ENCODE measurements at places on chromosomes 16 and 17.
A peak's percentile ranks its signal among the peaks of the same experiment; 100 is the strongest.

DNA sequence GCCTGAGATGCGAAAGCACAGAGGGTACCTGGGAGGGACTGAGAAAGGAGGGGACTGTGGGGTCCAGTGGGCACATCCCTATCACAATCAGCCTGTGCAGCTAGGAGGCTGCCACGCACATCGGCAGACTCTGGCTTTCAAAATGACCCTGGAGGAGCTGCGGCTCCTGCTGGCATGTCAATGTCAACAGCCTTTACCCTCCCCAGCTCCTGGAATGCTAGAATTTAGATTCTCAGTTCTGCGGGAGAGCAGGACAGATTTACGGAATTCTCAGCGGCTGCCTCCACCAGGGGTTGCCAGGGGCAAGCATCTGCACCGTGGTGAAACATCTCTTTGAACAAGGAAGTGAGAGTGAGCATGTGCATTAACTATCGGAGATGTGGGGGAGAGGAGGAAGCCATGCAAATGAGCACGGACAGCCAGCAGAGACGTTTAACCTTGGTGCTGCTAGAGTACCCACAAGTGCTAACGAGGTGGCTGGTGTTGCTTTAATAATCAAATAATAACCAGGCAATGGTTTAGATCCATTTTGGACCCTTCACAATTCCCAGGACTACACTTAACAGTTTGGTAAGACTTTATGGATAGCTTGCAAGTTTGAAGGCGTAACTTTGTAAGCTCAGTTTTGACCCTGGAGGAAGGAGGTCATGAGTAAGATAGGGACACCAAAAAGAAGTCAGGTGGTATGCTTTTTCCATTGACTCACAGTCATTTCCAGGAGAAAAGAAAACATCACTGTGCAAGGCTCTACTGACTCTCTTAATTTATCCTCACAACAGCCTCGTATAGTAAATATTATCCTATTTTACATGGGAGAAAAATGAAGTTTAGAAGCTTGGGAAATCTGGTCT lies 54.1 kb downstream of the XYLT1 start:
- DNase-seq: no peak

- no peak for DNase-seq
Observed at GRCh38 chr17:8944083-8944482, 21.4 kb downstream of the PIK3R5 start.

DNA sequence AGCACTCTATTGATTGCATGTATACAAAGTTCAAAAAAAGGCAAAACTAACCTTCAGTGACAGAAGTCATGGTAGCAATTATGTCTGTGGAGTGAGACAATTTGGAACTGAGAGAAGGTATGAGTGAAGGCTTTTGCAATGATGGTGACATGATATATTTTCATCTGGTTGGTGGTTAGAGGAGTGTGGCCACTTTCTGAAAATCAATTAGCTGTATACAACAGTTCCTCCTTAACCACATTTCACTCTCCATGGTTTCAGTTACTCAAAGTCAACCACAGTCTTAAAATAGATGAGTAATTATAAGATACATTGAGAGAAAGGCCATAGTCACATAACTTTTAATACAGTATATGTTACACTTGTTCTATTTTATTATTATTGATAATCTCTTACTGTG lies 26.2 kb downstream of the ADAMTS18 start:
- no peak for DNase-seq

DNA sequence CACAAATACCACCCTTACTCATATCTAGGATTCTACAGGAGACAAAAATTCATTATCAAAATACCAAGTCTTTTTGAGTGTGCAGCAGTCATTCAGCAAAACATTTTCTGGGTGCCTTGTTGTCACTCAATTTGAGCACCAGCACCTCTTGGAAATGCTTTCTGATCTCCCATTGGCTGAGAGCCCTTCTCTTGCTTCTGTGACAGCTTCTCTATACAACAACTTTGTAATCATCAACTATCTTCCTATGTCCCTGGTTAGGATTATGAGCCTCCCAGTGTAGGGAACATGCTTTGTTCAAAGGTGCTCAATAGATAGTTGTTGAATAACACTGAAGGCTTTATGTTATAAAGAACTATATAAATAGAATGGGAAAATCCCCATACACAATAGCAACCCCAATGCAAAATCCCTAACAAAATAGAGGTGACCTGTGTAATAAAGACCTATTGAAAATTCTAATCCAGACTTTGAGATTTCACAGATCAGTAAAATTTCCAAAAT lies 10.3 kb upstream of the RAB11FIP4 start:
- DNase-seq: no peak

DNA sequence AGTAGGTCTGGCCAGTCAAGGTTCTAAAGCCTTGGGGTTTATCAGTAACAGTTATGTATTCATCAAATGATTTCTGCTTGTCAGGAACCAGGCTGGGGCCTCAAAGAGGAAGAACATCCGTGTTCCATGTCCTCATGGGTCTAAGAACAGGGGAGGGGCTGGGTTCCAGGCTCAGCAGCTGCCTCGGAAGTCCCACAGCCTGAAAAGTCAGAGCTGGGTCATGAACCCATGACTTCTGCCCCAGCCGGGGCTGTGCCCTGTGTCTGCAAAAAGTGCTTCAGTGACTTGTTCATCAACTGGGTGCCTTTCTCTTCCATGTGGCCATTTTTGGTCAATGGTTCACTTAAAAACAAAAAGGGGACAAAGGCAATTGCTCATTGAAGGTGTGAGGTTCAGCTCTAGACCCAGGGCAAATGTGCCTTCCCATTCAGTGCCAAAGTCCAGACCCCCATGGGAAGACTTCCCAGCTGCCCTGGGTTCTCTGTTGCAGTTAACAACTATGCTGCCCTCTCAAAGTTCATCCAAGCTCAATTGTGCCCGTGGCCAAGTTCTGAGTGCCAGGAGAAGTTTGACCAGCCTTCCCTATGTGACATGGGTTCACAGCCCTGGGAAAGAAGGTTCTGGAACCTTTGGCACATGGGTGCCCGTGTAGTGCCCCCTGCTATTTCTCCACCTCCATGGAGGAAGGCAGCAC lies 18.5 kb downstream of the TBKBP1 start:
- DNase-seq: no peak

GRCh38 chr17:17763136-17763535 lies 73.7 kb downstream of the SREBF1 start:
- no peak for DNase-seq

- no peak for DNase-seq
Observed at GRCh38 chr16:89900885-89901284, 17.8 kb upstream of the MC1R start.

- no peak for DNase-seq
Observed at GRCh38 chr16:49524947-49525315, 151.3 kb downstream of the C16orf78 start.

GRCh38 chr17:835263-835662 lies 53.1 kb downstream of the MRM3 start:
- peak; percentile 98 for DNase-seq

DNA sequence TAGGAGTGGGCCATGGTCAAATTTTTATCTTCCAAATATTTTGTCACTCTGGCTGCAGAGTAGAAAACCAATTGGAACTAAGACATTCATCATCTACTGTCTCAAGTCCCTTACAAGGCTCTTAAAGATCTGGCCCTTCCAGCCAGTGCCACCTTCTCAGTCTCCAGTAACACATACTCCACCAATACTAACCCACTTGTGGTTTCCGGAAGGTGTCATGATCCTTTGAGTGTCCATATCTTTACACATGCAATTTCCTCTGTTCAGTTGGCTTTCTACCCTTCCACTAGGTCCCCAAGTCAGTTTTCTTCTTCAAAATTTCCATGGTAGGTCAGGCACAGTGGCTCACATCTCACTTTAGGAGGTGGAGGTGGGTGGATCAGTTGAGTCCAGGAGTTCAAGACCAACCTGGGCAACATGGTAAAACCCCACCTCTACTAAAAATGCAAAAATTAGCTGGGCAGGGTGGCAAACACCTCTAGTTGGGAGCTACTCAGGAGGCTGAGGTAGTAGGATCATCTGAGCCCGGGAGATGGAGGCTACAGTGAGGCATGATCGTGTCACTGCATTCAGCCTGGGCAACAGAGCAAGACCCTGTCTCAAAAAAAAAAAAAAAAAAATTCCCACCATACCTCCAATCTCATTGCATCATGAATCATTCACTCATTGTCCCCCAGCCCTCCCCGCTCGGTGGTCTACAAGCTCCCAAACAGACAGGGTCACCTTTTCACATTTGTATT lies 6.0 kb upstream of the GRB2 start:
- no peak for DNase-seq

GRCh38 chr17:334974-335481 lies 17.6 kb downstream of the RPH3AL start:
- no peak for DNase-seq

DNA sequence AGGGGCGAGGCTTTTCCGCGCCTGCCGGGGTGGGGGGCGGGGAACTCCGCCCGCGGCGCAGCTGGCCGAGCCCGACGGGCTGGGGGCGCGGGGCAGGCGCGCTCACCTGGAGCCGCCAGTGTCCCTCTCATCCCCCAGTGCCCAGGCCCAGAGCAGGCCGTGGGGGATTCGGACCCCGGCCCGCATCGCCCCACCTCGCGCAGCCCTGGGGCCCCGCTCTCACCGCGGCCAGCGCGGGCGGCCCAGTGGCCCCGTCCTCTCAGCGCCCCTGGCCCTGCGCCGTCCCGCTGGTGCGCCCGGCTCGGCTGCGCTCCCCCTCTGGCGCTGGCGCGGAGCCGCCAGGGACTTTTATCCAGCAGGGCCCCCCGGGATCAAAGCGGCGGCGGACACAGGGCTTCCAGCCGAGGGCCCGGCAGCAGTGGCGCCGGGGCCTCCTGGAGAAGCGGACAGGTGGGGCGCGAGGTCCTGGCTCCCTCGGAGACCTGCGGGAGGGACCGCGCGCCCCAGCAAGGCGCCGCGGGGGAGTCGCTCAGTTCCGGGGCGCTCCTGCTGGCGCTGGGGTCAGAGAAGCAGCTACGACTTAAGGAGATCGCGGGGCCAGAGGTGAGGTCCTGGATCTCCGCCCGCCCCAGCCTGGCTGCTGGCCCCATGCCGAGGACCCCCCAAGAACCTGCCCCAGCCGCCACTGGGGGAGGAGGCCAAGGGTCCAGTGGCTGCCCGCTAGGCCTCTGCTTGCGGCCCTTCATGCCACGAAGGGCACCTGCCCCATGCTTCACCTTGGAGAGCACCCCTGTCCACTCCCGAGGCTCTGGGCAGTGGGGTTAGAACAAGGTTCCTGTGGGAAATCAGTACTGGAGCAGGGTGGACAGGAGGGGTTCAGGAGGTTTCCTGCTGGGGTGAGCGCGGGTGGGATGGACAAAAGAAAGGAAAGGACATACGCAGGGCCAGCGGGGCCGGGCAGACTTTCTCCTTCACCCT lies 823 bp upstream of the NOTUM start:
- no peak for DNase-seq

DNA sequence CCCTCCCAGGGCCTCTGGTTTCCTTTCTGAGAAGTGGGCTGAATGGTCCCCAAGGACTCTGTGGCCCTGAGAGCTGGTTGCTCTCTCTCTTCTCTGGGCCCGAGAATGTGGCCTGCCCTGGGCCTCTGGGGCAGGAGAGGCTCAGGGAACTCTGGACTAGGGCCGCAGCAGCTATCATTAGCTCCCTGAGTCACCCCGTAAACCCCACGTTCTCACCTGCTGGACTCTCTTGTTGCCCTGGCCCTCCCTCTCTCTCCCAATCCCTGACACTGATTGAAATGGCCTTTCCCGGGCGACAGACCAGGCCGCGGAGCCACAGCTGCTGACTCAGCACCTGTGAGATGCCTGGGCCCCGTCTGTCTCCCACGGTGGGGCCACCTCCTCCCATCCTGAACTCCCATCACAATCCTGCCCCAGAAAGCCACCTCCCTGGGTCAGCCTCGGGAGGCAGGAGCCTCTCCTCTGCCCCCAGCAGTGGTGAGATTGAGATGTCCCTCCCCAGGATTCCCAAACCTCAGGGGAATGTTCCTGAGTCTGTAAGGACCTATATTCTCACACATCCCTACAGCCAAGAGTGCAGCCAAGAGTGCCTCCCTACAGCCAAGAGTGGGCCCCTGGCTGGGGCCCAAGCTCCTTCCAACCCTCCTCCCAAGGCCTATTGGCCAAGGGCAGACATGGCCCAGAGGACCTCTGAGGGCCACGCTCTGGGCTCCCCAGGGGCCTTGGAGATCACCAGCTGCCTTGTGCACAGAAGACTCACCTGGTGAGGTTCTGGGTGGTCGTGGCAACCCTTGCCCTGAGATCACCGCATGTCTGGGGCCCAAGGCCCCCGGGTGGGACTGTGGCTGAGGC lies 470 bp downstream of the TRPV3 start:
- DNase-seq: no peak
